ENCODE measurements at places on chromosomes 13 and 19.

DNA sequence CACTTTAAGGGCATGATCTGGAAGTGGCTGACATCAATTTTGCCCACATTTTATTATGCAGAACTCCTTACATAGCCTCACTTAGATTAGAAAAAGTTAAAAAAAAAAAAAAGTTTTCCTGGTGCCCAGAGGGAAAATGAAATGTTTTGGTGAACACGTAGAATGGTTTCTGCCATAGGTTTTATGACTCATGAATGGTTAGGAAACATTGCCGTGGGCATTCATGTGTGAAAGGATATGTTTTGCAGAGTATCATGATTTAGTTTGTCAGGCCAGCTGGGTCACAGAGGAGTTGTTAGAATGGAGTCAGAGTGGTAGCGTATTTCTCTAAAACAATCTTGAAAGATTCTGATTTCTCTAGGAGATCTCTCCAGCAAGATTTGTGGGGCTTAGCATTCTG, 133.8 kb downstream of the MRPL57 start:
- no peak for DNase-seq

- DNase-seq = no peak
These were observed 179.0 kb downstream of the NUFIP1 start for GRCh38 chr13:44810061-44810840.

DNA sequence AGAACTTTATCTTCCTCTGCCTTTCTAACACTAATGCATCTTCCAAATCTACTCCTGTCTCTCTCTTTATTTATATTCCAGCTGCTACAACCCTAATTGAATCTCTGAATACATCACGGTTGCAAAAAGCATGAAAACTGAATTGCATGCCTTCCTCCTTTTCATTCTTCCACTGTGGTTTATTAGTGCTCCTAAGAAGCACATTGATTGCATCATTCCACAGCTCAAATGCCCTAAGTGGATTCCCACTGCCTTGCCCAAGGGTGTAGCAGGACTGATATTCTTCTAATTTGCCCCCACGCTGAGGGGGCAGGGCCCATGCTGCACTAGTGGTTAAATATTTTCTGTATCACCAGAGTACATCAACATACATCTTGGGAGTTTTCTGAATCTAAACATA, 640.8 kb downstream of the EFNB2 start:
- no peak for DNase-seq

DNA sequence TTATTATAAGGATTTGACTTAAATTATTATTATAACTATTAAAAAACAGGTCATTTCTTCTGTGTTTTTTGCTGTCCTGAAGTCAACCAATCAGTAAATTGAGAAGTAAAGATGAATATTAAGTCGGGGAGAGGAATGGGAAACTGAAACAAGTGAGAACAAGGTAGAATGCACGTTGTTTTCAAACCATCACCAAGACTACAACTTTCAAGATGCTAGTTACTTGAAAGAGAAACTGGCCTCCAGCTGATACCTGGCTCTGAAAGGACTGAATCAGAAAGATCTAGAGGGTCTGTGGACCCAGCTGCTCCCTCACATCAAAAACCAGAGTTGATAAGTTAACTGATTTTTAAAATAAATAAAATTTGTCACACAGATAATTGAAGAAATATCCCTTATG, 1301.5 kb upstream of the ATXN8OS start:
- DNase-seq = no peak

GRCh38 chr19:35231956-35232645, 3.6 kb upstream of the FAM187B start:
- no peak for DNase-seq

DNA sequence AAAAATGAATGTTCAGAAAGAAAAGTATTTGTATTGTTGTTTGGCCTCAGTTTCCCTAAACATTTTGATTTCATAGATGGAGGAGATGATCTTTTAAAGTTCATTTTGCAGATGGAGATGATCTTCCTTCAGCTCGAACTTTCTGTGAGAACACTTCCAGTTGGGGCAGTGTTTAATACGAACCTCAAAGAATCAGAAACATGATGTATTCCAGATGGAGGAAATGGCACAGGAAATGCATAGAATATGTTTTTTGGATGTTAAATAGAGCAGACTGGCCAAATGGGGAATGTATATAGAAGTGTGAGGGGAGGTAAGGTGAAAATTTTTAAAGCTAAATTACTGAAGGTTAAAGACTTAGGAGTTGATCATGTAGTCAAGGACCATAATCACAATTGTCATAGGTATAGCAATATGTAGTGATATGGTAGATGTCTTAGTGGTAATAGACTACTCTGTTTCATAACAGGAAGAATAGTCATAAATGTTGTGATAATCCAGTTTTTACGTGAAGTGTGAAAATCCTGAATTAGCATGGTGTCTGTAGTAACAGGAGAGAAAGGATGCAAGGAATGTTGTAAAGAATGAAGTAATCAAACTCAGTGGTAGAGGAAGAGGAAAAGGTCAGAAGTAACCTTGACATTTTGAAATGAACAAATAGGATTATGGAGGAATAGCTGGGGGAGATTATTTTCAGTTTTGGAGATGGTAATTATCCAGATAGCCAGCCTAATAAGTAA, 5.1 kb downstream of the RAP2A start:
- DNase-seq = no peak

DNA sequence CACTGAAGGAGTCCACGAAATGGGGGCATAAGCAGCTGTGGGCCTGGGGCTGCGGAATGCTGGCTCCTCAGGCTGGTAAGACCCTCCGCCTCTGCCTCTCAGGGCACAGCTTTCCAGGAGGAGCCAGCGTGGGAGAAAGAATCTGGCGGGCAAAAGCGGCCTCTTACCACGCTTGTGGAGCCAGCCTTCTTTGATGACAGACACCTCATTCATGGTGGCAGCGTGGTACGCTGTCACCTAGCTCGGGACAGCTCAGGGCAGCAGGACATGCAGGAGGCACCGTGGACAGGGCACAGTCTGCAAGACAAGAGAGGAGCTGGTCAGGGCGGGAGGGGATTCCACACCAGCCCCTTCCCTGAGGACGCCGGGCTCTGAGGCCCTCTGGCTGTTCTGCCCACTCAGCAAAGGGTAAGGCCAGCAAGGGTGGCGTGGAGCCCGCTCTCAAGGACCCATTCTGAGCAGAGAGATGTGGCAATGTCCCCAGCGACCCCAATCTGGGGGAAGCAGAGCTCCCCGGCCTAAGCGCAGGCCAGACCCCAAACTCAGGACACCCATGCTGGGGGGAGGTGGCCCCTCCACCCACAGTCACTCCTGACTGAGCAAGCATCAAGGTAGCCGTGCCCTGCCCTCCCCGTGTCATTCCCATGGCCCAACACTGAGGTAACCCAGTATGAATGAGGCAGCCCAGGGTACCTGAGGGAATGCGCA, 19.9 kb downstream of the AKT2 start:
- no peak for DNase-seq

DNA sequence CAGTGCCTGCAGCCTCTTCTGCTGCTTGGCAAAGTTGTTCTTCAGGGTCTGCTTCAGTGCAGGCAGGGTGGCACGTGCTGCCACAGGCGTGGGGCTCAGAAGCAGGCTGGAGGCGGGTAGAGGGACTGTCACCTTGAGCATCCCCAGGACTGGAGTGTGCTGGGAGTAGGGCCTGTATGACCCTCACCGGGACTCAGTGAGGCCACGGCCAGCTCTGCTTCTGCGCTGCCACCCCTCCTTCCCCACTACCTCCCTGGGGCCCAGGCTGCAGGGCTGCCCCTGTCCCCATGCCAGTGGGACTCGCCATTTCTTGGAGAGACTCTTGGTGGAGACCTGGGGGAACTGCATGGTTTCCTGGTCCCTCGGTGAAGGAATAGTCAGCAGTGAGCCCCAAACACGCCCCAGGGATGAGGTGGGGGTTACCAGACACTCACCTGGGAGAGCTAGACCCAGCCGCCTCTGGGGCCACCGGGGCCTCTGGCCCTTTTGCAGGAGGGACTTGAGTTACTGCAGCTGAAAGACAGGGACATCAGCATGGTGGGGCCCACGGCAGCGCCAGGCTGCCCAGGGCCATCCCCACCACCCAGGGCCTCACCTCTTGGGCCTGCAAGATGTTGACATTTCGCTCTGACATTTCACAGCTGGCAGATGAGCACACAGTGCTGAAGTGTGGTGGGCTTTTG, 29.9 kb downstream of the TUBA3C start:
- no peak for DNase-seq

DNA sequence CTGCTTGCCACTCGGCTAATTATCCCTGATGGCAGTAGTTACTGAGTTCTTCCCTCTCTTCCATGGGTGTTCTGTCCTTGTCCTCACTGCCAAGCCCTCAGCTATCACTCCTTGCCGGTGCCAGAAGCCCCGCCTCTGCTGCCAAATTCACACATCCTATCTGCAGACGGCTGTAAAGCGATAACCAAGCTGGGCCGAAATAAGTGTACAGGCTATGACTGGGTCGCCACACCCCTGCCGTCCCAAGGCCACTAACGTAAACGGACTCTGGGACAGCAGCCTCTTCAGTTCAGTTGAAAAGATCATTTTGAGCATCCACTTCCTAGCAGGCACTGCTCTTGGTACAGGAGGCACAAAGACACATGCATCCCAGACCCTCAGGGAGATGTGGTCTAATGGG, 13.3 kb downstream of the SLC7A1 start:
- no peak for DNase-seq

DNA sequence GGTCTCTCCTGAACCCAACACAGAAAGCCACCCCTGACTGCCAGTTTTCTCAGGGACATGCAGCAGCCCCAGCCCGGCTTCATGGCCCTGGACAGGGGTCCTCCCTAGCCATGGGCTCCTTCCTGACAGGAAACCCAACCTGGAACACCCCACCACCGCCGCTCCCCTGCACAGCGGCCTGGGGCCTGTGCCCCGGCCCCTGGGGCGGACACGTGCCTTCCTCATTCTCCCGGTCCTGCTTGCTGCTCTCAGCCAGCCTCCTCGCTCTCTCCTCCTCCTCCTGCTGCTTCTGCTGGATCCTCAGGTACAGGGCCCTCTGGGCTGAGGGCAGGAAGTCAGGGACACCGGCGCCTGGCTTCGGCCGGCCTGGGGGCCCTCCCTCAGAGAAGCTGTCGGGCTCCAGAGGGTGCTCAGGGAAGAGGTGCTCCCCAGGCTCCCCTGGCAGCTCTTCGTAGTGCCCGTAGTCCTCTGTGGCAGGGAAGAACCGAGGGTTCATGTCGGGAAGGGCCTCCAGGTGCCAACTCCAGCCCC, 20.5 kb upstream of the TMEM160 start:
- DNase-seq = no peak

DNA sequence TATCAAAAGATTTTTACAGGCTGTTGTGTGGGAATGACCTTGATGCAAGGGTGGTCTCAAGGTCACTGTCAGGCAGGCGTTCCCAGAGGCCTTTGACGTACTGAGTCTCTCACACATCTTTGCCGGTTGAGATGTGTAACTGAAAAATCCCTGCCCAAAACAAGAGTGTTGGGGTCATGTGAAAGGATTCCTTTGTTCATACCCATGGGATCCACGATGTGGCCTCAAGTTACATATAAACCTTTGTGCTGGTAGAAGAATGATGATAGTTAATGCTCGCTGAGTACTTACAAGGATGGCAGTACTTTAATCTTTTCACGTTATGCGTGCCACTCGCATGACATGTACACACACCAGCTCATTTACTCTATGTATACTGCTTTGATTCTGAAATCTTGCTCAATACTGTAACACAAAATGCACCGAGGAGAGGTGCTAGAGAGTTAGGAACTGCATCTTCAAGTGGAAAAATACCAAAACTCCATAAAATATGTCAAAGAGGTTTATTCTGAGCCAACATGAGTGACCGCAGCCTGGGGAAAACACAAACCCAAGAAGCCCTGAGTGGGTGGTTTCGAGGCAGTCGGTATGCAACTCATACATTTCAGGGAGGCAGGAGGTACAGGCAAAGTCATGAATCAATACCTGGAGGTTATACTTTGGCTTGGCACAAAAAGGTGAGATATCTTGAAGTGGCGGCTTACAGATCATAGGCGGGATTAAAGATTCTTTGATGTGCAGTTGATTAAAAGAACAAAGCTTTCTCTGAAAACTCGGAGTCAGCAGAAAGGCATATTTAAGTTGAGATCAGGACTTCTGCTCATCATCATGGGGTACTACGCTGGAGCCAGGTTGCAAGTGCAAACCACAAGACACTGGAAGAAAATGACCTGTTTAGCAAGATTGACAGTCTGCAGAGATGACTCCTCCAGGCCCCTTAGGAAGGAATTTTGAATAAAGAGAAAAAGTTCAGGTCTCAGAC, 87.4 kb upstream of the ARHGEF7 start:
- no peak for DNase-seq

DNA sequence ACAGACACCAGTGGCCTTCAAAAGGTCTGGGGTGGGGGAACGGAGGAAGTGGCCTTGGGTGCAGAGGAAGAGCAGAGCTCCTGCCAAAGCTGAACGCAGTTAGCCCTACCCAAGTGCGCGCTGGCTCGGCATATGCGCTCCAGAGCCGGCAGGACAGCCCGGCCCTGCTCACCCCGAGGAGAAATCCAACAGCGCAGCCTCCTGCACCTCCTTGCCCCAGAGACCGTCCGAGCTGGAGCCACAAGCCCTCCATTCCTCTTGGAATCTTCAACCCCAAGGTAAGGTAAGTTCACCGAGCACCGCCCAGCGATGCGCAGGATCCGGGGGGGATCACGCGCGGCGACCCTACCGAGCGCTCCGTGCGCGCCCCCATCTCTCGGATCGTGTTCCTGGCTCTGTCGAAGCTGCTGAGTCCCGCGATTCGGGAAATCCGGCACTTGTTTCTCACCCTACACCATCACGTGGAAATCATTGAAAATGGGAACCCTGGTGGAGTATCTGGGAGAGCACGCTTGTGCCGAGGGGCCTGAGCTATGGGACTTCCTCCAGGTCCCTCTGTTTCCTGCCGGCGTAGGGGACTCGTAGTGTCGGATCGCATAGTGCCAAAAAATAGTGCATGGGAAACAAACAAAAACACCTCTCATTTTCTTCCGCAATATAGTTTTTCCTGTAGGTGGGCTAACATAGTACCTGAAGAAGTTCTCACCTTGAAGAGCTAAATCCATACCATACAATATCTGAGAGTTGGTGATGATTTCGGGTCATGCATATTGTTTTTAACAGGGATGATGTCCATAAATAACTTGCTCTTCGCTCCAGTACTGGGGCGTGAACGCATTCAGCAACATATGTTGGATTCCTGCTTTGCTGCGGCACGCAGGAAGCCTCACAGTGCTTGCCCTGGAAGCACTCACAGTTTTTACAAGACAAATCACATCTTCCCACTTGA, 9.3 kb downstream of the PDX1 start:
- DNase-seq = no peak

GRCh38 chr13:97205465-97205864, 16.7 kb upstream of the MBNL2 start:
- DNase-seq = no peak

- no peak for DNase-seq
These were observed 17.4 kb upstream of the FEM1A start for GRCh38 chr19:4774136-4774535.
